ENCODE measurements at places on chromosomes 5 and 9. TPM values are rescaled to one million over a fixed set of nuclear protein-coding genes. Genes with fewer than 3 reads are reported as not detected.

Gene GABRA1
- total RNA-seq, result not detected

Gene PCDHGA12
- 4.8 TPM for total RNA-seq

Gene WASHC1
- 5.6 TPM for total RNA-seq

Gene EPB41L4B
- 1.2 TPM for total RNA-seq

Gene PCDHGB5
- 14.3 TPM for total RNA-seq

Gene PDCD1LG2
- 11.7 TPM for total RNA-seq

Gene TTC23L
- total RNA-seq, result not detected

Gene PAEP
- total RNA-seq, result not detected

Gene ARID3C
- total RNA-seq, result 0.09 TPM

Gene FOXD1
- 0.09 TPM for total RNA-seq

Gene AK3
- 56.9 TPM for total RNA-seq

Gene ADAMTS19
- total RNA-seq, result not detected

Gene ECSCR
- 217 TPM for total RNA-seq

Gene PCDHGB2
- 2.0 TPM for total RNA-seq

Gene LHX2
- total RNA-seq, result not detected

Gene HTR4
- total RNA-seq, result not detected

Gene CD74
- total RNA-seq, result 0.36 TPM

Gene PCDHGA1
- 0.36 TPM for total RNA-seq

Measured in endothelial cell of coronary artery (primary cell).